ENCODE measurements at places on chromosomes 6 and 20. TPM values are rescaled to one million over a fixed set of nuclear protein-coding genes. Genes with fewer than 3 reads are reported as not detected.

GRCh38 chr20:61901392-61902220, 164.1 kb downstream of the TAF4 start:
- DNase-seq = no peak

DNA sequence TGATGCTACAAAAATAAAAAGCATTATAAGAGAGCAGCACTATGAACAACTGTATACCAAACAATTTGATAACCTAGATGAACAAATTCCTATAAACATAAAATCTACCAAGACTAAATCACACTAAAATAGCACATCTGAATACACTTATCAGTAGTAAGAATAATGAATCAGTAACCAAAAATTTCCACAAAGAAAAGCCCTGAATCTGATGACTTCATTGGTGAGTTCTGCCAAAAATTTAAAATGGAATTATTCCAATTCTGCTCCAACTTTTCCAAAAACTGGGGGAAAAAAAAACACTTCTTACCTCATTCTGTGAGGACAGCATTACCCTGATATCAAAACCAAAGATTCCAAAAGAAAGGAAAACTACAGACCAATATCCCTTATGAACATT, 206.2 kb downstream of the WDR27 start:
- no peak for DNase-seq

GRCh38 chr20:57205606-57206219, 60.7 kb downstream of the BMP7 start:
- DNase-seq = no peak

Gene SPTLC3
- 1.4 TPM for total RNA-seq

Gene CNR1
- 1.3 TPM for total RNA-seq

Gene FAM83B
- not detected for total RNA-seq

Gene CST7
- not detected for total RNA-seq

Gene RNF5
- 53.1 TPM for total RNA-seq
